Activated T-helper 9 cell treated with anti-CD3 and anti-CD28 coated beads, Interleukin-2, amount 50 U/mL, for 16 hours (primary cell): ENCODE measurements at places on chromosomes 12 and 14.

- no peak for DNase-seq
These were observed 5.4 kb upstream of the MRPS35 start for GRCh38 chr12:27705263-27705662.

GRCh38 chr12:60106214-60106613 lies 510.4 kb downstream of the SLC16A7 start:
- no peak for DNase-seq

- peak; percentile 42 for DNase-seq
These were observed 10.5 kb downstream of the ARHGEF25 start for GRCh38 chr12:57621497-57622292.

- DNase-seq = no peak
These were observed 4.5 kb upstream of the KRT8 start for GRCh38 chr12:52909331-52909730.

DNA sequence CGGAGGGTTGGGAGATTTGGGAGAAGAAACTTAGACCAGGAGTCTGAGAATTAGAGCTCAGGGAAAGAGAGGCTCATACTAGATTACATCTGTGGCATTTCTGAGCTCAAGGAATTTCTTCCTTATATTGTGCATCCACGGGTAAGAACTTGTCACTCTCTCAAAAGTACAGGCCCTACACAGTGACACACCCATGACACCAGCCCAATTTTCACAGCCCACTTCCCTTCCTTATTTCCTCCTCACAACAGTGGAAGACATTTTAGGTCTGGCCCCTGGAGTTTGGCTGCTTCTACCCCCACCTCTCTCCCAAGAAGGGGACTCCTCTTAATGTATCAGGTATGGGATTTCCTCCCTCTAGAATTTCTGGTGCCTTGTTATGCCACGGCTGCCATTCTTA lies 9.2 kb upstream of the ZNF385A start:
- no peak for DNase-seq

GRCh38 chr12:105166736-105167135 lies 59.2 kb downstream of the WASHC4 start:
- DNase-seq = no peak

DNA sequence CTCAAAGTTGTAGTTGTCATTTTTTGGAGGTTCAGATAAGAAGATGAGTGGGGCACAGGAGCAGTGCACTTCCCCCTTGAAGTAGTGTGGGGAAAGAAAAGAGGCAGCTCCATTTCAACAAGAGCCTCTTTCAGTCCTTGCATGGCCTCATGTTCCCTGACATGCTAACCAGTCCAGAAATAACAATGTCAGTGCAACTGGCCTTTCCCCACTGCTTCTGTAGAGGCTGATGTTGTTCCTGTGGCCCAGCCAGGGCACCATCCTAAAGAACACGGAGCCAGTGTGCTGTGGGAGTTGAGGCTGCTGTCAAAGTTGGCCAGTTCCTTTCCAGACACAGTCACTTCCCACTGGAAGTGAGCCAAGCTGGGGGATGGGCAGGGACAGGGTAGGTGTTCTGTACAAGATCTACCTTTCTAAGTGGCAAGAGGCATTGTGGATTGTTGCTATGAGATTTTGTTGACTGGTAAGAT lies 77.7 kb upstream of the SLC38A2 start:
- no peak for DNase-seq

- no peak for DNase-seq
These were observed 15.9 kb downstream of the PIK3C2G start for GRCh38 chr12:18277196-18277595.

DNA sequence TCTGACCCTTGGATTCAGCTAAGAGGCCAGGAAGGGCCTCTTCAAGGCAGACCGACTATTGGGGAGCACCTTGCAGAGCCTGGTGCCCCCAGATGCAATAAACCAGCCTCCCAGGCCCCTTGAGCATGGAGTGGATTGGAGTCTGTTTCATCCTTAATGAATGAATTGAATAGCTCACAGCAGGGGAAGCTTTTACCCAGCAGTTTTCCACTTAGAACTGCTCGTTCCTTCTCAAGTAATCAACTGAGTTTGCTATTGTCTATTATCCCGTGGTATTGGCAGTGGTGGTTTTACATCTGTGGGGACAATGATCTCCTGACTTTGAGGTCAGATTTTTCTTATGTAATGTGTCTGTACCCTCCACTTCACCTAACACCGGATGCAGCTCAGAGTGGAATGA lies 197.6 kb downstream of the AACS start:
- DNase-seq = no peak

DNA sequence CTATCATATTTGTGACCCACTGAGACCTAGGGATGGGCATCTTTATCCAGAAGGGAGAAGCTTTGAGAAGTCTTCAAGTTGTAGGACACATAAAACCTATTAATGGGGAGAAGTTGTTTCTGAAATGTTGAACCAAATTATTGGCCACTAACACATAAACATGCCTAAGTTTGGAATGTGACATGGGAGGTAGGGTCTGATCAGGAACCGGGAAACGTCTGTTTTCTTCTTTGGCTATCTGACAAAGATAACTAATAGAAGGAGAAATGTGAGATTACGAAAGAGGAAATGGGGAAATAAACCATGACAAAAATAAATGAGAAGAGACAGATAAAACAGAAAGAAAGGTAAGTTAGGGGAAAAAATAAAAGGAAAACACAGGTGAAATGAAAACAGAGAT lies 425.2 kb downstream of the EGLN3 start:
- no peak for DNase-seq

- DNase-seq = no peak
These were observed 240.0 kb downstream of the AACS start for GRCh38 chr12:125305231-125305630.

- no peak for DNase-seq
These were observed 87.6 kb upstream of the HIF1A start for GRCh38 chr14:61607570-61608244.

DNA sequence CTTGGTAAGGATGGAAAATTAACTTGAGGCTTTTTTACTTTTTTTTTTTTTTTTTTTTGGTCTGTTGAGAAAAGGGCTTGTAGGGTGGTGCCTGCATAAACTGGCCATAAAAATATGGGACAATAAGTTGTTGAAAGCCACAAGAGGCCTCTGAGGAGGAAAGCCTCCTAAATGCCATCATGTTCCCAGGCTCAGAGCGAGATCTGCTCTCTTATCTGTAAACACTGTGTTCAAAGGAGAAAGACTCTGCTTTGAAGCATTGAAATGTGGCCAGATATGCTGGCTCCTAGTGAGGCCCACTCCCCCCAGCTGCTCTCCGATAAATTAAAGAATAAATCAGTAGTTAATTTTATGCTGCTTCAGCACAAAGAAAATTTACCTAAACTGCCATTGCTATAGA lies 504.9 kb downstream of the DIO2 start:
- DNase-seq = no peak

GRCh38 chr14:69153873-69154270 lies 953 bp upstream of the DCAF5 start:
- DNase-seq = no peak

GRCh38 chr12:104768033-104768432 lies 190.1 kb downstream of the SLC41A2 start:
- no peak for DNase-seq

DNA sequence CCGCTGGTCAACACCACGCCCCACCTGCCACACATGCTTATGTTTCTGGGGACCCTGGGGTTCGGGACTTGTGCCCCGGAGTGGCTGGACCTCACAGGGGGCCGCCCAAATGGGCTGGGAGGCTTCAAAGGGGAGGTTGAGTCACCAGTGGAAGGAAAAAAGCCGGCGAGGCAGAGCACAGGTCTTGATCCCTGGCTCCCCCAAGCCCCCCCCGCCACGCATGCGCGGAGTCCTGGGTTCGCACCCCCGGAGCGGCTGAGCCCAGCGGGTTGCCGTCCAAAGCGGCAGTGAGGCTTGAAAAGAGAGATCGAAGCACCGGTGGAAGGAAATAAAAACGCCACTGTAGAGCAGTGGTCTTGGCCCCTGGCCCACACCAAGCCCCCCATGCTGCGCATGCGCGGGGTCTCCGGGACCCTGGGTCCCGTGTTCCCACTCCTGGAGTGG lies 313.5 kb downstream of the ALG10 start:
- DNase-seq = no peak

- no peak for DNase-seq
These were observed 96.2 kb downstream of the PTPRB start for GRCh38 chr12:70540996-70541395.

DNA sequence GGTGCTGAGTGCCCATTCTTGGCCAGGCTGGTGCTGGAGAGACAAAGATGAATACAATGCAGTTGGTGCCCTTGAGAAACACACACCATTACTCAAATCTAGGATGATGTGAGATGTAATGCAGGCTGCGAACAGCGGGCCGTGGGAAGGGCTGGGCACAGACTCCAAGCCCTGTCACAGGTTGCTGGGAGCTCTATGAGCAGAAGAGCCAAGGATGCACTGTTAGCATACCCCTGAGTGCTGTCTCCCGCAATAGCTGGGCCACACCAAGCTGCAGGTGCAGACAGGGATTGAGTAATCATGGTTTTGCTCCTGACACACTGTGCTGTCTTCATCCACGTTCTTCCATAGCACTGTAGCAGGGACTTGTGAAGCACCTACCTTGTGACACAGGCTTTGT lies 247.5 kb upstream of the CRY1 start:
- no peak for DNase-seq

- no peak for DNase-seq
These were observed 90.6 kb upstream of the RTL1 start for GRCh38 chr14:100994082-100994481.

DNA sequence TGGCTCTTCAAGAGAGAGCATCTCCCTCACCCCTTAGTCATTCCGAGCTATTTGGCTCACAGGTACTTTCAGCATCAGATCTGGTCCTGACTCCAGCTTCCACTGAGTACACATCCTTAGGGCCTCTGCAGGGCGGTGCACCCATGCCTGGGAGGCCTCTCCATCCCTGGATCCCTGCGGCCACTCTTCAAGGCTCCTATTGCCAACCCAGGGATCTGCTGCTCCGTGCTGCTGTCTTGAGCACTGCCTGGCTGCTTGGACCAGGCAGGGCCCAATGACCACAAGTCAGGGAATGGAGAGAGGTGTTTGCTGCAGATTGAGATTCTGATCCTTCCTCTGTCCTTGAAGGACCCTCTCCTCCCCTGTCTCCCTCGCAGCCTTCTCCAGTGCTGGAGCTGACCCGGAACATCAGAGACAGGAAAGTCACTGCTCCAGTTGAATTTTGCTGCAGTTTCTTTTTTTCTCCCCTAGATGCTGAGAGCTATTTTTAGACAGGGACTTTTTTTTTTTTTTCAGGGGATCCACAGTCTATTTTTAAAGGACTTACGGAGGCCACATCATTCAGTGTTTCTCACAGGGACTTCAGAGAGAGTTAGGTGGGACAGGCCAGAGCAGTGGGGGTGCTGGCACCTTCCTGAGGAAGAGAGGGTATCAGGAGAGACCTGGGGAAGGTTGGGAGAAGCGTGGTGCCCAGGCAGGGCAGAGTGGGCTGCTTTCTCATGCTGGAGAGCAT lies 50.1 kb upstream of the KCNA1 start:
- no peak for DNase-seq

DNA sequence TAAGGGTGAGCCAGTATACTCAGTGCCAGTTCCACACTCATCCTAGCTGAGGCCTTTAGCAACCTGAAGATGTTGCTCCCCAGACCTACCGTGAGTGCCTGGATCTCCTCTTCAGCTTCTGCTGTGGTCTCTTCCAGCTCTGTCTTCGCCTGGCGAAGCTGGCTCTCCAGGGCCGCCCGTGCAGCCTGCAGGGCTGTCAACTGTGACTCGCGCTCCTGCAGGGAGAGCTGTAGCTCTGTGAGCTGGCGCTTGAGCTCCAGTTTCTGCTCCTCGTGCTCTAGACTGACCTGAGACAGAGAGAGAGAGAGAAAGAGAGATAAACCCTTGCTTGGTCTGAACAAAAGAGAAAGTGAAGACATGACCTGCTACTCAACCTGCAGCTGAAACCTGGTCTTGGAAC lies 84.0 kb downstream of the PRKAB1 start:
- DNase-seq = no peak

GRCh38 chr12:45742590-45742989 lies 13.1 kb downstream of the ARID2 start:
- no peak for DNase-seq

DNA sequence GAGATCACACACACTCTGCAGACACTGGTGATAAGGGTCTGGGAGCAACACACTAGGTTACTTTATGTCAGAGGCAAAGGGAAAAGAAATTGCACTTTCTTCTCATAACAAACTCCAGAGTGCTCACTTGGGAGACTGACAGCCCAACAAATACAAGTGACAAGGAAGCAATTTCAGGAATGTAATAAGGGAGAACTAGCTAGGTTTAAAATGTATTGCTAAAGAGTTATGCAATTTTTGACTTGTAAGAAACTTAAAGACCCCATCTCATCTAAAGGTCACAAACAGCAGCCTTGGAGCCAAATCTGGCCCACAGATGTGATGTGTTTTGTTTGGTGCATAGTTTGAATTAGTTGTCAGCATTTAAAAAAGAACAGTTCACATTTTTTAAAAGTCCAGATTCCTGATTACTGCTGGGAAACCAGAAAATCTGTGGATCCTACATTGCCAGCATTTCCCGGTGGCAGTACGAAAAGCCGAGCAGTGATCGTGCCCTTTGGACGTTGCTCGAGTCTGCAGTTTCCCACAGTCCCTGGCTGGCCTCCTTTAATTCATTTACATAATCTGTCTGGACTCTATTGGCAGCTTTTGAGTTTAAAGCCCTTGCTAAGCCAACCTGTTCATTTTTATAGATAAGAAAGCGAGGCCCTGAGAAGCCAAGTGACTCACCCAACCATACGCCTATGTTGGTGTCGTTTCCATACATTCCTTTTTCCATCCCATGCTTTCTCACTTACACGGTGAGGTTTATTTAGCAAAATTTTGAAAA lies 42.0 kb upstream of the ETV6 start:
- no peak for DNase-seq

GRCh38 chr14:74571901-74572725 lies 39.9 kb downstream of the LTBP2 start:
- no peak for DNase-seq

- no peak for DNase-seq
These were observed 161.2 kb downstream of the PRKCH start for GRCh38 chr14:61482348-61483206.

GRCh38 chr14:68811171-68811570 lies 18.3 kb upstream of the ZFP36L1 start:
- DNase-seq = no peak

GRCh38 chr12:66323017-66323416 lies 20.7 kb downstream of the HELB start:
- no peak for DNase-seq

GRCh38 chr12:103877934-103878510 lies 37.0 kb upstream of the NT5DC3 start:
- peak; percentile 27 for DNase-seq

DNA sequence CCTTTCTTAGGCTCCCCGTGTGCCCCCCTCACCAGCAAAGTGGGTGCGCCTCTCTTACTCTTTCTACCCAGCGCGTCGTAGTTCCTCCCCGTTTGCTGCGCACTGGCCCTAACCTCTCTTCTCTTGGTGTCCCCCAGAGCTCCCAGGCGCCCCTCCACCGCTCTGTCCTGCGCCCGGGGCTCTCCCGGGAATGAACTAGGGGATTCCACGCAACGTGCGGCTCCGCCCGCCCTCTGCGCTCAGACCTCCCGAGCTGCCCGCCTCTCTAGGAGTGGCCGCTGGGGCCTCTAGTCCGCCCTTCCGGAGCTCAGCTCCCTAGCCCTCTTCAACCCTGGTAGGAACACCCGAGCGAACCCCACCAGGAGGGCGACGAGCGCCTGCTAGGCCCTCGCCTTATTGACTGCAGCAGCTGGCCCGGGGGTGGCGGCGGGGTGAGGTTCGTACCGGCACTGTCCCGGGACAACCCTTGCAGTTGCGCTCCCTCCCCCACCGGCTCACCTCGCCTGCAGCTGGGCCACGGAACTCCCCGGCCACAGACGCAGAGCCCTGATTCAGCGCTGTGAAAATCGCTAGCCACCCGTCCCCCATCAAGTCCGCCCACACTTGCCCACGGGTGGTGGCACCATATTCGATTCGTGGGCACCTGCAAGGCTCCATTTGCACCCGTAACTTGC lies 1.3 kb downstream of the TMEM233 start:
- DNase-seq = no peak
